Ascending aorta (tissue), 2 donors: ENCODE measurements at places on chromosomes 3 and 15. TPM values are rescaled to one million over a fixed set of nuclear protein-coding genes. Genes with fewer than 3 reads are reported as not detected.
A peak's percentile ranks its signal among the peaks of the same experiment; 100 is the strongest.

- no peak overlapping the region for H3K4me3 ChIP-seq
- no peaks in the 10 kb centered on the region for H3K4me1 ChIP-seq
- H3K36me3 ChIP-seq: no peaks in the 10 kb centered on the region
- peak; percentile 71 for DNase-seq
Measured at GRCh38 chr3:46110701-46111493, 83.6 kb upstream of the XCR1 start.

- peak overlapping the region; percentile 56 for H3K4me3 ChIP-seq
- H3K27me3 ChIP-seq: no peaks in the 10 kb centered on the region
- H3K27ac ChIP-seq: peak overlapping the region; percentile 90
- peaks cover 39% of the 10 kb centered on the region for H3K4me1 ChIP-seq
- DNase-seq: peak; percentile 64
Measured at GRCh38 chr15:100114100-100114499, 227.7 kb downstream of the ADAMTS17 start.

DNA sequence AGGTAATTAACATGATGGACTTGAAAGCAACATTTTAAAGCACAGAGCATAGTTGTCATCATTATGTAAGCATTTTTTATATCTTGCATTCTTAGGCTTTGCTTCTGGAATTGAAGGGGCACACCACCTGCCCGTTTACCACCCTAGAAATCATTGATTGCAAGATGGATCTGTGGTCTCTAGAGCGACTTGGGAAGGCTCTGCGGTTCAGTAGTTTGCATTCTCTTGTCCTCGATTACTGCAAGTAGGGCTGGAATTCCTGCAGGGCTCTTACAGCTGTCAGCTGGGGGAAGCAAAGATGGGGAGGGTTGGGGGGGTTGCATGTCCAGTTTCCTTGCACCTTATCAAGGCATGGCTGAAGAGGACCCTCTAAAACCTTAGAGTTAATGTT lies 56.7 kb upstream of the RNF7 start:
- H3K36me3 ChIP-seq: no peaks in the 10 kb centered on the region
- peaks cover 2% of the 10 kb centered on the region for H3K4me1 ChIP-seq
- H3K27ac ChIP-seq: no peak overlapping the region
- no peak for DNase-seq

- H3K27me3 ChIP-seq: no peaks in the 10 kb centered on the region
- peaks cover 3% of the 10 kb centered on the region for H3K4me1 ChIP-seq
- H3K36me3 ChIP-seq: peaks cover 44% of the 10 kb centered on the region
- no peak overlapping the region for H3K27ac ChIP-seq
- peak; percentile 51 for DNase-seq
- no peak overlapping the region for H3K4me3 ChIP-seq
Measured at GRCh38 chr3:47006145-47006651, 26.7 kb downstream of the NBEAL2 start.

DNA sequence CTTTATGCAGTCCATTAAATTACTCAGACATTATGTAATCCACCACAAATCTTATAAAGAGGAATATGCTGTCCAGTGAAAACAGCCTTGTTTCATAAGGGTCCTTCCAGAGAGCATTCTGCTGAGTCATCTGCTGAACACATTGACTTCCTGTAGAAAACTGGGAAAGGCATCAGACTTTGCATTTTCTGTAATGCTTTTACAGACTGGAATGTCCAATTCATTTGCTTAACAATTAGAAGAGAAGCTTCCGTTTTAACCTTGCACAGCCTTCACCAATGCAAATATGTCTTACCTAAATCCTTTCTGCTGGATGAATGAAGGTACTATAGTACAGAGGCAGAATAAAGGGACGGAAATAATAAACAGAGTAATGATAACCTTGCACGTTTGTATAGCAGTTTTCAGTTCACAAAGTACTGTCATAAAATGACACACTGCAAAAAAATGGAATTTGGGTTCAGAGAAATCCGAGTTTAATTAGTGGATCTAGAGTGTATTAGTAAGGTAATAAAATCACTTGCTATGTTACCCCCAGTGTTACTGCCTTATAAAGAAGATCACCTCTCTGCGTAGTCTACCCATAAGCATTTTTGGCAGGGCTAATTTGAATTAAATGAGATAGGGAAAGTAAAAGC lies 301.5 kb downstream of the PYDC2 start:
- DNase-seq: no peak
- H3K4me1 ChIP-seq: no peaks in the 10 kb centered on the region
- no peaks in the 10 kb centered on the region for H3K27me3 ChIP-seq
- no peaks in the 10 kb centered on the region for H3K36me3 ChIP-seq

DNA sequence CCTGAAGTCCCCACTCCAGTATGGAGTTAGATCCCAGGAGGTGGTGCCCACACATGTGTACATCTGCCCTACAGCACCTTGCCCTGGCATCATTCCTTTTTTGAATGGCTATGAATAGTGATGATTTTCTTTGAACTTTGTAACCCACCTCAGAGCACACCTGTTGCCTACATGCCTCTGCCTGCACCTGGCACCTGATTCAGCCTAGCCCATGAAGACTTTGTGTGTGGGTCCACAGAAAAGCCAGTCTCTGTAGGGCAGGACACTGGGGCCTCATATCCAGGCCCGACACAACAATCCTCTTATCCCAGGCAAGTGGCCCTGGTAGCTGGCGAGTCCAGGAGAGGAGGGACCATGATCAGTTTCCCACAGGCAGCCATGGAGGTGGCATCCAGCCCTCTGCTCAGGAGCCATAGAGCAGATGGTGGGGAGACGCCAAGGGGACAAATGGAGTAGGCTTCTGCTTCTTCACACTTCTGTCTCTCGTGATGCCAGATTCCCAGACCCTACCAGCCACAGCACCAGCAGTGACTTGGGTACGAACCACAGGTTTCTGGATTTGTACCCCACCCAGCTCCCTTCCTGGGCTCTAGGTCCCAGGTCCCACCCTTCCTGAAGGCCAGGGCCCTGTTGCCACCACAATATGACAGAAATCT lies 230.7 kb downstream of the UACA start:
- H3K36me3 ChIP-seq: no peaks in the 10 kb centered on the region
- H3K27ac ChIP-seq: no peak overlapping the region
- DNase-seq: no peak
- no peaks in the 10 kb centered on the region for H3K4me1 ChIP-seq
- no peak overlapping the region for H3K4me3 ChIP-seq
- H3K27me3 ChIP-seq: no peaks in the 10 kb centered on the region

GRCh38 chr3:172707967-172708366 lies 2.9 kb downstream of the NCEH1 start:
- no peaks in the 10 kb centered on the region for H3K4me1 ChIP-seq
- H3K27me3 ChIP-seq: no peaks in the 10 kb centered on the region
- H3K27ac ChIP-seq: no peak overlapping the region
- no peak for DNase-seq

GRCh38 chr3:148642214-148642613 lies 55.5 kb upstream of the AGTR1 start:
- H3K27ac ChIP-seq: peak overlapping the region; percentile 14
- no peaks in the 10 kb centered on the region for H3K36me3 ChIP-seq
- peaks cover 6% of the 10 kb centered on the region for H3K4me1 ChIP-seq
- no peak for DNase-seq
- H3K4me3 ChIP-seq: no peak overlapping the region

DNA sequence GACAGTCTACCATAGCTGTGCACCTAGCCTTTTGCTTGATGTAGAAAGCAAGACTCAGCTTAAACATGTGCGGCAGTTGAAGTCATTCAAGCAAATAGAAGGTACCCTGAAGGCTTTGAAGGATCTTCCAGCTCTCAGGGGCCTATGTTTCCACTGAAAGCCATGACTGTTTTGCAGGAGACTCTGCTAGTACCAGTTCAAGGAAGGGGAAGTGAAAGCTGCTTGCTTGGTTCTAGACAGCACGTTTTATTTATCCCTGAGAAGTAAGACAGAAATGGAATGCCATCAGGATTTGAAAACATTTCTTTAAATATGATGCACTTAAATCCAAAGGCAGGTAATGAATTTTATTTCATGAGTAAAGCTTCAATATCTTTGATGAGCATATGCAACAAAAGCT lies 311.4 kb downstream of the PDCD6IP start:
- H3K27me3 ChIP-seq: no peaks in the 10 kb centered on the region
- no peaks in the 10 kb centered on the region for H3K36me3 ChIP-seq

The CHRFAM7A gene
- 0.21 TPM for total RNA-seq

The QARS1 gene
- total RNA-seq: 588 TPM

The SLC51A gene
- total RNA-seq: not detected

The TMEM42 gene
- not detected for total RNA-seq

The LRTM1 gene
- total RNA-seq: not detected

The SAMD7 gene
- total RNA-seq: not detected

The CFAP100 gene
- total RNA-seq: not detected

The SCAANT1 gene
- not detected for total RNA-seq

The MED12L gene
- 0.43 TPM for total RNA-seq

The CCDC33 gene
- total RNA-seq: not detected

The ST8SIA2 gene
- total RNA-seq: not detected

The HCN4 gene
- total RNA-seq: not detected
